Smooth muscle cell of the brain vasculature (primary cell): ENCODE measurements at places on chromosomes 7 and 10.

GRCh38 chr10:88057720-88058119 is 194.3 kb downstream of the PTEN start:
- no peak for DNase-seq

DNA sequence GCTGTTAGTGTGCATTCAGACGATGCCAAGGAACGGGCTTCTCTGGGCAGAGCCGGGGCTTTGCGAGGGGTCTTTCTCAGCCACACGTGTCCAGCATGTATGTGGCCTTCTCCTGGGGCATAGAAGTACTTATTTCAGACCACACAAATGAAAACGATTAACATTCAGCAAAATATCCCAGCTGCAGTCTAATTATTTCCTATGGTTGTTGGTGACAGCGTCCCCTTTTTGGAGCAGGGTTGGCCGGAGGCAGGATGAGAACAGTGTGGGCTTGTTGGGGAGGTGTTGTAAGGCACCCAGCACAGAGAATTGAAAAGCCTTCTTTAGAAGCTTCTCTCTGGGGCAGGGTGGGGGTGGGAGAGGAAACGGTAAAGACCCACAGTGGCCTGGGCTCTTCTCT is 54.2 kb downstream of the PTPRE start:
- no peak for DNase-seq

DNA sequence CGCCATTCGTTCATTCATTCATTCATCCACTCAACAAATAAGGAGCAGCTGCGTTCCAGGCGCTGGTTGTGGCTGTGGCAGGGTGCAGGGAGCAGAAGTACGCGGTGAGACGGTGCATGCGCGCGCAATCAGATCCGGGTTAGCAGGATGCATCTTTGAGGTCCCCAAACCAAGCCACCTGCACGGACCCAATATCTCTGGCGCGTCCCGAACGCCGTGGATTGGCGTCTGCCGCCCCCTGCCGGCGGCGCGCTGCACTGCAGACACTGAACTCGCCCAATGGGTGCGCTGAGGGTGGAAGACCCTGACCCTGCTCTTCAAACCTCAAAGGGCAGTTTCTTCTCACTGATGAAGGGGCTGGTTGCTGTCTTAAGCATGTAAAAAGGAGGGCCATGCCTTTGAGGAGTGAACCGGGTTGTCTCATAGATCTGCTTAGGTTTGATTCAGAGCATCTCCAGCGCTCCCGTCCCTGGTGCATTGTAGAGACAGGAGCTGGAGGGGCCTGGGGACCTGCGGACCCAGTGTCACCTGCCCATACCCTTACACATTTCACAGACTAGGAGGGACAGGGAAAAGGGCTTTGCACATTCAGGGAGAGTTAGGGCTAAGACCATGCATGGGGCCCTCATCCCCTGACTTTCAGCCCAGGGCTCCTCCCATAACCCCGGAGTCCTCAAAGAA is 102.5 kb downstream of the RAMP3 start:
- DNase-seq = peak; percentile 2

DNA sequence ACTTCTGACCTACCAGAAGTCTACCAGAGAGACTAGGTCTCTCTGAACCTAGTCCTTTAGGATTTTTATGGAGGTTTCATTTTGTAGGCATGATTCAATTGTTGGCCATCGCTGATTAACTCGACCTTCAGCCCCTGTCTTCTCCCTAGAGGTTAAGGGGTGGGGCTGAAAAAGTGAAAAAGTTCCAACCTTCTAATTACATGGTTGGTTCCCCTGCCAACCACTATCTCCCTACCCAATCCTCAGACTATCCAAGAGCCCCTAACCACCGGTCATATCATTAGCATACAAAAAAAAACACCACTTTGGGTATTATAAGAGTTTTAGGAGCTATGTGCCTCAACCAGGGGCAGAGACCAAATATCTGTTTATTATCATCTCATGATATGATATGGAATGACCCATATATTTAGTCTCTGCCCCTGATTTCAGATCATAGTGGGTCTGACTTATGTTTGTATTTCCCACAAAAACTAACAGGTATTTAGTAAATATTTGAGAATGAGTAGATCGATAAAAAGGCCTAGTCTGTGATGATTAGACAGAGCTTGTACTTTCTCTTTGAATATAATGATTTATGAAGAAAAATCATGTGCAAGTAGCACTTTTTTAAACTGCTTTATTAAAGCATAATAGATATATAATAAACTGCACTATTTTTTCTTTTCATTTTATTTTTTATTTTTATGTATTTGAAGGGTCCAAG is 35.8 kb downstream of the DNAJC9 start:
- DNase-seq = no peak

DNA sequence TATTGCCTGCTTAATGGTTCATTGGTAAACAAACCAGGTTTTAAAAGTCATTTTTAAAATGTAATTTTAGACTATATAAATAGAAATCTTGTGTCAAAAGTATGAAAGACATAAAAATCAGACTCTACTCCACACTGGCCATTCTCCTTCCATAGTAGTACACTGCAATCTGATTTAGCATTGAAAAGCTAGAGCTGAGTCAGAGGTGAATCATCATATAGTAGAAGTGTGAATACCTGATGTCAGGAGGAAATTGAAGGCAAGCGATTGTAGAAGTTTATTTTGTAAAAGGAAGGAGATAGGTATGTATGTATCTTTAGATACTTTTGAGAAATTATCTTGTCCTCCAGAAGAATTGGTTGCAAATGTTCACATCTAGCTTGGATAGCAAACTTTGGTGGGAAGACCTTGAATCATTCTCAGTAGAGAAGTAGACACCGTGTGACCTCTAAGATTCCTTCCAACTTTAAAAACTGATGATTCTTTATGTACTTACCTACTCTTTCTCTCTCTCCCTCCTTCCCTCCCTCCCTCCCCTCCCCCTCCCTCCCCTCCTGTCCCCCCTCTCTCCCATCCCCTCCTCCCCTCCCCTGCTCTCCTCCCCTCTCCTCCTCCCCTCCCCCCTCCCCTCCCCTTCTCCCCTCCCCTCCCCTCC is 88.1 kb downstream of the BTAF1 start:
- DNase-seq = no peak

DNA sequence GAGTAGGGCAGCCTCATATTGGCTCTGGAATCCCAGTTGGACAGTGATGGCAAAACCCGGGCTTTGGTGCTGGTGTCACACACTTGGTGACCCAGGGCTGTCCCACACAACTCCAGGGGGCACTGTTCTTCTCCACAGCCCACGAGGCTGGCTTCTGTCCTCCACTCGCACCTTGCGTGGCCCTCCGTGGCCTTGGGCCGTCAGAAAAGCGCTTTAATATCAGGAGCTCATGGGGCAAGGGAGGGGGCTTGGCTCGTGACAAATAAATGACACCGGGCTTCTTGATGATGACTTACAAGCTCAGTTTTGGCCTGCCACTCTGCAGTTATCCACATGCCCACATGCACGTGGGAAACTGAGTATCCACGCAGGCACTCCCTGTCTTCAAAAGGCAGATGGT is 8.1 kb downstream of the DOCK1 start:
- no peak for DNase-seq

DNA sequence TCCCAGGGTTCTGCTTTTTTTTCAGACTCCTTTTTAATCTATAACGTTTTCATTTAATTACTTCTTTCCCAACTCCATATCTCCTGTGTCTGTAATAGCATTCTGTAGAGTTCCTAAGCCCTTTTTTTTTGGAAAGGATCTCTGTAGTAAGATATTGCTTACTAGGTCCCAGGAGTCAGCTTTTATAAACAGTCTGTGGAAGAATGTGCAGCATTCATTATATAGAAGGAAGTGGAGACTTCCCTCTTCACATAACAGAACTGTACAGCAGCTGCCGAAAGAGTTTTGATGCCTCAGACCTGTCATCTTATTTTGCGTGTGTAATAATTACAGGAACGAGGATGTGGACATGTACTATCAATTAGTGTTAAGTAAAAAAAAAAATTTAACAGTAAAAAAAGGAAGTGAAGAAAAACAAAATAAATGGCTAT is 7.4 kb upstream of the STEAP4 start:
- DNase-seq = no peak

DNA sequence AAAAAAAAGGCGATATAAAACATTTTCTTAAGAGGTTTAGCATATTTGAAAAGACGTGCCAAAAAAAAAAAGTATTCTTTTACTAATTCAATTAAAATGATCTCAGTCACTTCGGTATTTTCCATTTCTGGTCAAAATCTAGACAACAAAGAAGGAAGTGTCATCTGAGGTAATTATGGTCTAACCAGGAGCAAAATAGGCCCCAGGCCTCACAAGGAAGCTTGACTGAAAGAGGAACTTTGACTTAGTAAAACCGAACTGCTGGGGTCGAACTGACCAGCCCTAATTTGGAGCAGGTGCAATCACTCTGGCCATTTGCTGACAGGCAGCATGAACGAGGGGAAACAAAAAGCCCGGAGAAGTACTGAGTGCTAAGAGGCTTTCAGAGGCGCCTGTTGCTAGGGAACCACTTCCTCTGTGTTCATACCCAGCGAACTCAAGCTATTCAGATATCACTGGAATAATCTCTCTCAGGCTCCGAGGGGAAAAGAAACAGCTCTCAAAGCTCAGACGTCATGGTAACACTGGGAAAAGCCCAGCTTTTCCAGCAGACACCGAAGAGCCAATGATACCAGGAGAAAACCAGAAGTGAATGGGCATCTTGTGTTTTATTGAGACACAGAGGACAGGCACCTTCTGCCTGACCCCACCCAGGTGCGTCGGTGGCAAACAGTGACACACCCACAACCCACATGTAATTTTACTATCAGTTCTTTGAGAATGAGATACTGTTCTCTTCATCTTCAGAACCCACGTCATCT is 126.5 kb downstream of the FAM107B start:
- no peak for DNase-seq

DNA sequence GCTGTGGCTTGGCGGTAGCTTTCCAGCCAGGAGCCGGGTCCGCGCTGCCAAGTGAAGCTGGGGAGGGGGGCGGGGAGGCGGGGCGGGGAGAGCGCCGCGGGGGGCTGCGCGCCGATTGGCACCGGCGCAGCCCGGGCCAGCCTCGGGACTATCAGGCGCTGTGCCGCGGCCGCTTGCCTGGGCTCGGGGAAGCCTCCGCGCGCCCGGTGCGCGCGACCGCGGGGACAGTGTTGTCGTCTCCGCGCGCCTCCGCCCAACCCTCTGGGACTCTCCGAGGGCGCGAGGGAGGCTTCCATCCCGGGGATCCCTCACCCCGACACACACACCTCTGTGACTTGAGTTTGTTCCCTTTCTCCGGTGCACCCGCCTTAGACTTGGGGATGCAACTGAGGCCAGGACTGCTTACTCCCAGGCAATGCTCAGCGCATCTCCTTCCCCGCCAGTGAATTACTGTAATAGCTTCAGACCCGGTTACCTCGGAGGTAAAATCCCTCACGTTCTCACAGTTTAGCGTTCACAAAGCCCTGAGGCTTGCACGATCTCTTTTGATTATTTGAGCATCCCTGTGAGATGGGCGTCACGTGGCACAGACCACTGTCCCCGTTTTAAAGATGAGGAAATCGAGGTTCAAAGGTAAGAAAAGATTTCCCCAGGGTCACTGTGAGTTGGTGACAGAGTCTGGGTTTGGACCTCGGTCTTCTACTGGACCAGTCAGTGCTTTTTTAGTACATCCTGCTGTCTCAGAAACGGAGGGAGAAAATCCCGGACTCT is at the start of gene NKX1-2:
NKX1-2 (minus strand) TSS at position 24 of the 771 bp plus-strand sequence. CDS start 92 bp downstream, outside the sequence.
- DNase-seq = no peak

DNA sequence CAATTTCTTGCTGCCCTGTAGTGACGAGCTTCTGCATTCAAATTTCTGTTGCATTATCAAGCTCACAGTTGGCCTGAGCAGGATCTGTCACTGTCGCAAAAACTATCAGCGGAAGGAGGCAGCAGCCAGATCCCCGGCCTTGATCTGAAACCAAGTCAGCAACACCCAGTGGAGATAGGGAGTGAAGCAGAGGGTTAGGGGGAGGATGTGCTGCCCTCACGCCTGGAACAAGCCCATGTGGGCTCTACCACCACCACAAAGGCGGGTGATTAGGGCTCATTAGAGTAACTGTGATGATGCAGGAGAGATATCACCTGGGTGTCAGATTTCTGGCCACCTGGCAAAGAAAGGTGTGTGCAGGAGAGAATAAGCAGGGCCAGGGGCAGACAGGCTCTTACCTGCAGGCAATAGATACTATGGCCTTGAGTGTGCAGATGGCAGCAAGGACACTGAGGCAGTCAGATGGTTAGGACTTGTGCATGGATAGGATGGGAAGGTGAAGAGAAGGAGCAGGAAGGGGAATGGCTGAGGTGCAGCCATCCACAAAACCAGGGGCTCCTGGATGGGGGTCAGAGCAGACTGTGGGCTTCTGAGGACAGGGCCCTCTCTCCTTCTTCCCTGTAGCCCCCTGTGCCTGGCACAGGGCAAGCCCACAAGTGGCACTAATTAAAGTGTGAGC is 417.3 kb downstream of the RPS24 start:
- no peak for DNase-seq

DNA sequence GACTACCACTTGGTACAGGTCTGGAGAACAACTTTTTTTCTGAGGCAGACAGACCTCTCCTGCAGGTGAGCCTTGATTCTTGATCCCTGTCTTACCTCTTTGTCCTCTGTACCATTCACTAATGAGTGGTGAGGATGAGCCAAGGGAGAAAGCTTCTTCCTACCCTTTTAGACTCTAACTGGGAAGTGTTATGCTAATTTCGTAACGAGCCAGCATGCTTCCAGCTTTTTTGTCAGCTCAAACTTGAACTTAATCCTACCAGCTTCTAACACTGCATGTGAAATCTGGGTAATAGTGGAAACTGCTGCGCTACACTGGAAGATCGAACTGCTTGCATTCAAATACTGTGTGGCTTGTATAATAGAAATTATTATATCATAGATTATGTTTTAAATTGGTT is 87.0 kb downstream of the NEUROD6 start:
- DNase-seq = no peak

GRCh38 chr7:12093365-12093764 is 117.7 kb upstream of the TMEM106B start:
- DNase-seq = no peak
